Stimulated activated CD8-positive, alpha-beta memory T cell treated with anti-CD3 and anti-CD28 coated beads, Interleukin-2, amount 100 ng/mL, for 1 hour (primary cell): ENCODE measurements at places on chromosomes 13 and 19.

DNA sequence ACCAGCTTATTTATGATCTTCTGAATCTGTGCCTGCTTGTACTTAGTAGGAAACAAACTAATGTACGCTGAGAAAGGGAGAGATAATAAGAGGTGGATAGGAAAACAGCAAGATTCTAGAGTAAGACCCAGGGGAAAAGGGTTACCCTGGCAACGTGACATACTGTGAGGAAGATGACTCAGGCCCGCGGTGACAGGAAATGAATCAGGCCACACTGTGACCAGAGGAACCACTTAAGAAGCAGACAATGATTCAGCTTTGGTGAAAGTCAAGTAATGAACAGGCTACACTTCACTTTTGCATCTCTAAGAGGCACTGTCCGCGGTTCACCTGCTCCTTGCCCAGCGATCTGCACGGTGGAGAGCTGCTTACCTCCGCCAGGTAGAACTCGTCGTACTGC, 158.2 kb downstream of the NALCN start:
- no peak for DNase-seq

- DNase-seq, result no peak
Observed at GRCh38 chr19:52670046-52670445, 31.9 kb upstream of the ZNF83 start.

- DNase-seq, result no peak
Observed at GRCh38 chr19:8397271-8397670, 7.1 kb downstream of the RAB11B start.

DNA sequence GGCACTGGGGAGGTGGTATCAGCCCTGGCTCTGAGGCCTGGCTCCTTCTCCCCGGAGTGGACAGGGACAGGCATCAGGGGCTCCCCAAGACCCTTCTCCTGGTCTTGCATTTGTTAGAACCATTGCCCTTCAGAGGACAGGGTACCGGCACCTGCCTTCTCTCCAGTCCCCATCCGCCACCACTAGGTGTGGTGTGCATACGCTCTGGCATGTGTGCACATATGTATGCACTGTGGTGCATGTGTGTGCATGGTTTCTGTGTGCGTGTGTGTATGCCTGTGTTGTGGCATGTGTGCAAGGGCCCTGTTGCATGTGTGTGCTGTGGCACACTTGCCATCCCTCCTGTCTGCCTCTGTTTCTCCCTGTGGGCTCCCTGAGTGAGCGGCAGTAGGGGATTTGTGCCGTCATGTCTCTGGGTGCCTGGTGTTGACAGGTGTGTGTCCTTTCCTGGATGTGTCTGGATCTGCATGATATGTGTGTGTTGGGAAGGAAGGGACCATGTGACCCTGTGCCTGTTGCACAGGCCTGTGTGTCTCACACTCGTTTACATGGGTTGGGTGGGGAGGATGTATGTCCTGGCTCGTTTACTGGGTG, 9.3 kb downstream of the KCTD15 start:
- DNase-seq, result no peak

GRCh38 chr13:113207890-113208420, 514 bp downstream of the PCID2 start:
- DNase-seq, result no peak

- DNase-seq, result no peak
Observed at GRCh38 chr13:52004511-52005170, 6.6 kb downstream of the ATP7B start.

- DNase-seq, result no peak
Observed at GRCh38 chr13:44543369-44543768, 32.8 kb downstream of the TSC22D1 start.

- no peak for DNase-seq
Observed at GRCh38 chr19:56350416-56351045, 35.9 kb upstream of the ZSCAN5A start.

GRCh38 chr13:44919104-44919804, 70.0 kb downstream of the NUFIP1 start:
- no peak for DNase-seq

GRCh38 chr13:58935689-58936088, 1228.0 kb downstream of the DIAPH3 start:
- no peak for DNase-seq

DNA sequence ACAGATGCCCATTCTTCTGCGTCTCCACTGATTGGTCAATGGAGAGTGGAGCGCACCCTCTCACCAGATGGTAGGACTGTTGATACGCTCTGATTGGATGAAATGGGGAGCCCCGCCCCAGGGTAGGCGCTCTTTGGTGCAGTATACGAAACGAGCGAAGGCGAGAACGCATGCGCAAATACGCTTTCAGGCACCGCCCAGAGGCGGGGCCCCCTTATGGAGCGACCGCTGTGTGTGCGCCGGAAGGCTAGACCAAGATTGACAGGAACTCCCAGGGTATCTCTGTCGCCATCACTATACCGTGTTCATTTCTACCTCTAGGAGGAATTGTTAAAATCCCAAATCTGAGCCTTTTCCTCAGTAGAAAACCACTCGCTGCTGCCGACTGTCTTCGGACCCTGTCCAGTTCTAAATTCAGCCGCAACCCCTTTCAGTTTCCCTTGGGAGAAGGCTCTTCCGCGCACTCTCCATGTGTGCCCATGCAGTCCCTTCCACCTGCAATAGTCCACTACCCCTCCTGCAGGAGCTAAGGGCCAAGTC, 720 bp upstream of the HNRNPL start:
- DNase-seq, result no peak

GRCh38 chr13:34044041-34044440, 226.1 kb downstream of the RFC3 start:
- no peak for DNase-seq
